HFFc6 (cell line): ENCODE measurements at places on chromosomes 5 and 9.

- no peak for DNase-seq
Observed at GRCh38 chr9:124261736-124262648, 4.2 kb downstream of the NEK6 start.

DNA sequence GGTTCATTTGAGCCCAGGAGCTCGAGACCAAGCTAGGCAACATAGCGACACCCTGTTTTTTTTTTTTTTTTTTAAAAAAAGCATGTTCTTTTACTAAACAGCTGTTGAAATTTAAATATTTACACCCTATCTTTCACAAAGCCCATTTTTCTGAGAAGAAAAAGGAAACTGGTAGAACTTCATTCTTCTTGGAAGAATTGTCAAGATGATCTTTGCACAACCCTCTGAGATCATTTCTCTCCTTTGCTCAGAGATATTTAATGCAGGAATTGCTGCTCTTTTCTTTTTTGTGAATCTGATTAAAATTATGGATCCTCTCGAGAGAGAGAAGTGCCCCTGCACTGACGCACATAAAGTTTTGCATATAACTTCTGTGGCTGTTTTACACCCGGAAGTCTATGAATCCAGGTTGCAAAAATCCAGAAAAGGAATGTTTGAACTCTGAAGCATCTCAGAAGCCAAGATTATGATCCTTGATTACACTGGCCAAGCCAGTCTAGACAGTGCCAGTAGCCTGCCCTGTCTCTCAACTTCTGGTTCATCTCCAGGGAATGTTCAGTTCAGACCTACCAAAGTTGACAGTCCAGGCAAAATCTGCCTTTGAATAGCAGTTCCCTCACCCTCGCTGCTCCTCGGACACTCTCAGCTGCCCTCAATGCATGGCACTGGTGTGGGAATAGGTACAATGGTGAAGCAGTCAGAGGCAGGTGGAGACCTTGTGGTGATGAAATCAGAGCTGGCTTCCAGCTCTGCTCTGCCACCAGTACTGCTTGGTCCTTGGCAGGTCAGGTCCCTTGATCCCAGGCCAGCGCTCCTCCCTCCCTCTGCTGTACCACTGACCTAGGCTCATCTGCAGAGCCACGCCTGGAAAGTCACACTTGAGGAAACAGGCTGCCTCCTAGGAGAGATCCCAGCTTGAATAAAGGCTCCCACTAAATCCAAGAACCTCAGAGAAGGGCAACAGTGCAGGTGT, 13.3 kb upstream of the SLC31A2 start:
- no peak for DNase-seq

DNA sequence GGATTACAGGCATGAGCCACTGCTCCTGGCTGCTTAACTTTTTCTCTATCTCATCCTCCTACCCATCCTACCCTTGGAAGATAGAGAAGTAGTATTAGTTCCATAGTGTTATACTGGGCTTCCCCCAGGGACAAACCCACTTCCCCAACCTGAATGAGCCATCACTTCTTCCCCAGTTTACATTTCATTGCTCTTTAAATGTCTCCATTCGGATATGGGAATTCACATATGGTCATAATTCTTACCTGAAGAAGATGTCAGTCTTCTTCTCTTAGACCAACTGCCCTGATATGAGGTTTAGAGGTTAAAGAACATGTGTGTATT, 1.9 kb downstream of the CD274 start:
- no peak for DNase-seq

DNA sequence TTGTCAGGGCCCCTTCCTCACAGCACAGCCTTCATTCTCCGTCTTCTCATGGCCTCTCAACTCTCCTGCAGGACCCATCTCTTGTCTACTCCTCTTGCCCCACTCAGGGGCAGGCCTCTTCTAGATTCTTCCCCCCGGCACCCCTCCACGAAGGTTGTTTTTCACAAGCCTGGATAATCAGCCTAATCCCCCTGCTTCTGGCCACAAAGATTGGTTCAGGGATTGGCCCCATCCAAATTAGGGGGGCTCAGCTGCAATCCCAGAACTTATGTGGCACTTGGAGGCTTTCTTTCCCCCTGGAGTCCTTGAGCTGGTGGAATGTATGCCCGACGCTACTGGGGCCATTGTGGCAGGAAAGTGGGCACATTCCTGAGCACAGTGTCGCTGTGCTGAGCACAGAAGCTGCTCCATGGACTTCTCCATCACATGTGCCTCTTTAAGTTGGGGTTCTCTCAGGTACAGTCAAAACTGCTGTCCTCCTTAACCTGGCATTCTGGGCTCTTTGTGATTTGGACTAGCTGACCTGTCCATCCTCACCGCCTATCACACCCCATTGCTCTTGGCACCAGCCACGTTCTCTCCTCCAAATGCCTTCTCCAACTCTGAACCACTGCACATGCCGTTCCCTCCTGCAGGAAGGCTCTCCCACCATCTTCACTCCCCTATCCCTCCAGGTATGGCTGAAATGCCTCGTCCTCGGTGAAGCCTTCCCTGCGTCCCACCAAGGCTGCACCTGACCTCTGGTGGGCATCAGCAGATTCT, 66.8 kb upstream of the RNF130 start:
- no peak for DNase-seq

DNA sequence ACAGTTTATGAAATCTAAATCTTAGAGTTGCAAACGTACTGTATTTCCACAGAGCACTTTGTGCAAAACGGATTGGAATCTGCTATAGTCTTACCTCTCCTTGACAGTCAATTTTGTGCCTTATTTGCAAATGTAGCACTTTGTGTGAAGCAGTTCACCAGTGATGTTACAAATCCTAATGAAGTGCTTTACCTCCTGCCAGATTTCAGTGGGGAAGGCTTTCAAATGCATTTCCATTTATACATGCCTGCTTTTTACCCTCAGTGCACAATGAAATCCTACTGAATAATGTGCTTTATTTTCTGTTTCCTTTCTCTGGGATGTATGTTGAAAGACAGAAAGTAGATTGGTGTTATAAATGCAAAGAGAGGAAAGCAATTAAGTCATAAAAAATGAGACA, 2141.6 kb upstream of the C9orf72 start:
- no peak for DNase-seq

DNA sequence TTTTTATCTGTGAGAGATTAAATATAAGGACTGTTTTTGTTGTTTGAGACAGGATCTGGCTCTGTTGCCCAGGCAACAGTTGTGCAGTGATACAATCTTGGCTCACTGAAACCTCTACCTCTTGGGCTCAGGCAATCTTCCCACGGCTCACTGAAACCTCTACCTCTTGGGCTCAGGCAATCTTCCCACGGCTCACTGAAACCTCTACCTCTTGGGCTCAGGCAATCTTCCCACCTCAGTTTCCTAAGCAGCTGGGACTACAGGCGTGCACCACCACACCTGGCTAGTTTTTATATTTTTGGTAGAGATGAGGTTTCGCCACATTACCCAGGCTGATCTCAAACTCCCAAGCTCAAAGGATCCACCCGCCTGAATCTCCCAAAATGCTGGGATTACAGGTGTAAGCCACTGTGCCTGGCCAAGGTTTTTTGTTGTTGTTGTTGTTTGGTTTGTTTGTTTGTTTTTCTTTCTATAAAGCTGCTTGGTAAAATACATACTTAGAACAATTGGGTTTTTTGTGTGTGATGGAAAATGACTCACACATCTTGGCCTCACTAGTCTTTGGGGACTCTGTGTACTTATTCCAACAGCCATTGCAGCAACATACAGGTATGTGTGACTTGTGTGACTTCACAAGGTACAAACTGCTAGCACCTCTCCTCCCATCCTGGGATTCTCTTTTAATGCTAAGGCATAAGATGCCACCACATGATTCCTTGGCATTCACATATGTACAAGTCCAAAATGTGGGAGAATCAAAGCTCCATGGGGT, 36.5 kb upstream of the RASA1 start:
- no peak for DNase-seq

GRCh38 chr9:21028466-21028865, 3.0 kb downstream of the HACD4 start:
- peak; percentile 61 for DNase-seq

- no peak for DNase-seq
Observed at GRCh38 chr5:177443144-177443983, 3.2 kb upstream of the PRR7 start.

DNA sequence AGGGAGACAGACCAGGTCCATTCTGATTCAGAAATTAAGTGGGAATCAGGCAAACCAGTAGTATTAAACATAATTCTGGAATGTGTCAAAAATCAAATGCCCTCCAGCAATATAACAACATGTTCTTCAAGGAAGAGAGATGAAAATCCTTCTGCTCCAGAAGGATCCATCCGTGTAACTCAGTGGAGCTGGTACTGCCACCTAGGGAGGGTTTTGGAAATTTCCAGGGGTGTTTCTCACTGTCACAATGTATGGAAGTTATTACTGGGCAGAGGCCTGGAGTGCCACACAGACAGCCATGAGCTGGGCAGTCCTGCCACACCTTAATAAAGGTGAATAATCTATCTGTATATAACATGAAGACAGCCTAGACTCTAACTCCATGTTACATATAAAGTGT, 87.5 kb downstream of the TTLL11 start:
- peak; percentile 44 for DNase-seq

DNA sequence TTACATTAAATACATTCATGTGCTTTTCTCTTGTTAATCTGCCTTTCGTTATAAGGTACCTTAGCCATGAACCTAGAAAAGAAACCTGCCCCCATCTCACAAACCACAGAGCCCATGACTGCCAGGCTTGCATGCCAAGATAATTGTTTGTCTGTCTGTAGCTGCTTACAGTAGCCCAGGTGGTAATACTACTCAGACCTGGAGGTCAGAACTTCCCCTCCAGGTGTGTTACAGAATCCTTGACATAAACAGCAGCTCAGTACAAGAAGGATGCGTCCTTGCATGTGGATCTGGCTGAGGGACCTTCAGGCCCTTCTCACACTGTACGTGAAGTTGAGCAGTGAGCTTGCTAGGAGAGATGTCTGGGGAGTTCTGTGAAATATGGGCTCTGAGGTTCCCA, 291.4 kb downstream of the CSNK1G3 start:
- no peak for DNase-seq

DNA sequence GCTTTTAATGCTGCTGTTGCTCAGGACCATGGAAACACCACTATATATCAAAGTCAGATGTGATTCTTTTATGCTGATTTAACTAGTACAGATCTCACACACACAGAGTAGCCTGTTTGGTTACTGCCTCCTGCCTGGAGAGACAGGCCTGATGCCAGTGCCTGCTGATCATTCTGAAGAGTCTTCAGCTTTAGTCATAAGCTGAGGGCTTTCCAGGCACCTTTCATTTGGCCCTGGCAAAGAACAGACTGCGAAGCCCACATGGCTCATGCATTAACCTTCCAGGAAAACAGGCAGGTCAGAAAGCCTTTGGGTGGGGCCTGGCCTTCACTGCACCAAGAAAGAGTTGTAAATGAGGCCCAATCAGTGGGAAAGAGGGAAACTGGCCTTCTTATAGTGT, 144.7 kb downstream of the SAXO1 start:
- no peak for DNase-seq

- no peak for DNase-seq
Observed at GRCh38 chr5:72693546-72694205, 122.8 kb upstream of the TNPO1 start.

DNA sequence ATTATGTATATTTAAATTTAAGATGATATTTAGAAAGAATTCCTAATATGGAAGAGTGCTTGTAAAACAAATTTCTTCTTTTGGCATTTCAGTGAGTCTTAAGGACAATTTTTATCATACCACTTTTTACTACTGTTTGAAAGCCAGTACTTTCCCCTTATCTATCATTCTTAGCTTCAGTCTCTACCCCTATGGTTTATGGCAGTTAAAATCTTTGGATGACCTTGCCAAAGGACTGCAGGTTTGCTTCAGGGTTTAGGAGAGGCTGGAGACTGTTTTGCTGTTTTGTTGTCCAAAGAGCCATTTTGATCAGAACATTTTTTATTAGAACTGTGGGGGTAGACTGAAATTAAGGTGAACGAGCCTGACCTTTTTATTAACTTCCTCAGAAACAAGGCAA, 30.8 kb downstream of the SLC38A9 start:
- no peak for DNase-seq

GRCh38 chr9:82894548-82894947, 168.4 kb downstream of the RASEF start:
- no peak for DNase-seq

- no peak for DNase-seq
Observed at GRCh38 chr9:84705128-84705527, 35.6 kb downstream of the NTRK2 start.

- no peak for DNase-seq
Observed at GRCh38 chr5:56316299-56316994, 83.3 kb upstream of the ANKRD55 start.

- DNase-seq, result no peak
Observed at GRCh38 chr5:178531786-178532185, 58.4 kb downstream of the COL23A1 start.

GRCh38 chr5:149100331-149100730, 37.5 kb upstream of the SH3TC2 start:
- no peak for DNase-seq

GRCh38 chr5:28398185-28398584, 1359.8 kb upstream of the CDH9 start:
- DNase-seq, result no peak

DNA sequence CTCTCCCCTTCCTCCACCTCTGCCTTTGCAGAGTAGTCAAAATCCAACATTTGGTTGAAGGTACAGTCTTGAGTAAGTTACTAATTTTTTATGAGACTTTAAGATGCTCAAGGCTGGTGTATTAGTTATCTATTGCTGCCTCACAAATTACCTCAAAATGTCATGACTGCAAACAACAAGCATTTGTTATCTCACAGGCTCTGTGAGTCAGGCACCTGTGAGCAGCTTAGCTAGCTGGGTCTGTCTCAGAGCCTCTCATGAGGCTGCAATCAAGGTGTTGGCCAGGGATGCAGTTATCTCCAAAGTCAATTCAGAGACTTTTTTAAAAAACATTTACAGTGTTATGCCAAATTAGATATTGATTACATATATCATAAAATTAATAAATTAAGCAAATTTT, 371.3 kb upstream of the RGMB start:
- DNase-seq, result peak; percentile 10

GRCh38 chr9:109779711-109780452, at the start of gene PALM2AKAP2:
PALM2AKAP2 (plus strand) TSS chr9:109780198; CDS start chr9:109780489, 291 bp downstream.
- peak; percentile 50 for DNase-seq

DNA sequence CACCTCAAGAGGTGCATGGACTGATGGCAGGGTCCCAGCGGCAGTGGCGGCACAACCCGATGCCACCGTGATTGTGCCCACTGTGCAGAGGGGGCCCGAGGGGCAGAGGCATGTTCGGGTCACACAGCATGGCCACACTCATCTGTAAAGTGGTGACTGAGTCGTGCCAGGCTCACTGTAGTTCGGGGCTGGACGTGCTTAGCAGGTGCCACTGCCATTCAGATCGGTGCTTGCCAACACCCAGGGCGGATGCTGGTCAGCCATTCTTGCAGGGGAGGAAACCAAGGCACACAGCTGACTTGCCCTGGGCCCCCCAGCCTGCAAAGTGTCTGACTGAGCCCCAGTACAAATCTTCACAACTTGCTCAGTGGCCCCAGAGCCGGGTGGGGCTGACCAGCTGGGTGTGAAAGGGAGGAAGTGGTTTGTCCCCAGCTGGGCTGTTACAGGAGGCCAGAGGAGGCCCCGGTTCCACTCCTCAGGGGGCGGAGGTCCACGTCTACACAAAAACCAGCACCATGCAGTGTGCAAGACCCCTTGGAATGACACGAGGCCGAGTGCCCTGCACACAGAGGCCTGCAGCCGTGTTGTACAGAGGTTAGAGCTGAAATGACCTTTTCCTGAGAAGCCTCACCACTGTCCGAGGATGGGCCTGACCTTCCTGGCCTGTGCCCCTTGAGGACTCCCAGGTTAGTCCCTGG, 17.9 kb downstream of the FGD3 start:
- no peak for DNase-seq

GRCh38 chr9:73039271-73040263, 86.7 kb upstream of the ALDH1A1 start:
- DNase-seq, result peak; percentile 6
